ENCODE measurements at places on chromosomes 11 and 22.

GRCh38 chr22:20022978-20023613 is 2.2 kb downstream of the TANGO2 start:
- DNase-seq = no peak

- DNase-seq = no peak
Observed at GRCh38 chr22:41910050-41911000, 4.5 kb downstream of the SHISA8 start.

- DNase-seq = no peak
Observed at GRCh38 chr22:46292732-46293131, 3.9 kb upstream of the GTSE1 start.

DNA sequence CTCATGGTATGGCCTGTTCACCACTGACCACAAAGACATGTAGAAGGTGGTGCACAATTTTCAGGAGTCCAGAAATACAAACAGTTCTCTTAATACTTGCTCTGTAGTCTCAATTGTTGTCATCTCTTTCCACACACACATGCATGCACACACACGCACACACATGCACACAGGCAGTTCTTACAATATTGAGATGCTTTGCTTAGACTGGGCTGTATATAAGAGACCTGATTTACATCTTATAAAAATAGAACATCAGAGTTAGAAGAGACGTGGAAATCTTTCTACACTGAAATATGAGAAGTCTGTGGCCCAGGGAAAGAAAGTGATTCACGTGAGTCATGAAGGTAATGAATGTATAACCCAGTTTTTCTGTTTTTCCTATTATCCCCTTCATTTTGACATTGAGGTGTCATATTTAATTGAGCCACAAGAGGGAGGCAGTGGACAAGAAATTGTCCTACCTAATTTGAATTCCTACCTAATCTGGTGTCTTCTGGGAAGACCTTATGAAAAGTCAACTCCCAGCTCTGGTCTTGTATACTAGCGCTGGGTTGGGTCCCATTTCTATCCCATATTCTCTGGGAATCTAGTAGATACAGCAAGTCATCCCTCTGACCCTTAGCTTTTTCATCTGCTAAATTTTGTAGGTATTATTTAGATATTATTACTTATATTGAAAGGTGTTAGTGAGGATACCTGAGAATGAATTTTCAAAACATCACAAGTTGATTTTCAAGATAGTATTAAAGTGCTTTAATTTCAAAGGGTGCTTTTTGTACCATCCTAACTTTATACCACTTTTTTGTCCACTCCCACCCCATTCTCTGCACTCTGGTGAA is 14.9 kb upstream of the MS4A4A start:
- no peak for DNase-seq

DNA sequence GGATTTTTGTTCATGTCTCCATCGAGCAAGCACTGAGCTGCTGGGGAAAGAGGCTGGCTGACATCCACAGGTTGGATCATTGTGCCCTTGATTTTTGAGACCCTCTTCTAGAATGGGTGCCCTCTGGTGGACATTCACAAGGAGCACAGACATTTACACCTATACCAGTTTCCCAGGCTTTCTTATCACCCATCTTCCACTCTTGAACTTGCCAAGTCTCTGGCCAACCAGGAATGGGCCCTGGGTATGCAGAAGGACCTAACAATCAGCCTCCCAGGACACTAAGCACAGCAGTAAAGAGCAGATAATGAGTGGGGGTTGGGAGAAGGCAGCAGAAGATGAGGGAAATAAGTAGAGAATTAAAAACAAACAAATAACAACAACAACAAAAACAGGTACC is 5.7 kb upstream of the INTS4 start:
- peak; percentile 10 for DNase-seq

GRCh38 chr22:30574095-30574981 is at the start of gene GAL3ST1:
Gene GAL3ST1, minus strand, starts transcription at chr22:30574665. Its CDS starts 17,273 bp downstream, at chr22:30557392.
- DNase-seq = no peak

- no peak for DNase-seq
Observed at GRCh38 chr22:19748139-19748538, 12.4 kb upstream of the TBX1 start.

GRCh38 chr11:123578778-123579481 is 75.5 kb downstream of the SCN3B start:
- DNase-seq = no peak

DNA sequence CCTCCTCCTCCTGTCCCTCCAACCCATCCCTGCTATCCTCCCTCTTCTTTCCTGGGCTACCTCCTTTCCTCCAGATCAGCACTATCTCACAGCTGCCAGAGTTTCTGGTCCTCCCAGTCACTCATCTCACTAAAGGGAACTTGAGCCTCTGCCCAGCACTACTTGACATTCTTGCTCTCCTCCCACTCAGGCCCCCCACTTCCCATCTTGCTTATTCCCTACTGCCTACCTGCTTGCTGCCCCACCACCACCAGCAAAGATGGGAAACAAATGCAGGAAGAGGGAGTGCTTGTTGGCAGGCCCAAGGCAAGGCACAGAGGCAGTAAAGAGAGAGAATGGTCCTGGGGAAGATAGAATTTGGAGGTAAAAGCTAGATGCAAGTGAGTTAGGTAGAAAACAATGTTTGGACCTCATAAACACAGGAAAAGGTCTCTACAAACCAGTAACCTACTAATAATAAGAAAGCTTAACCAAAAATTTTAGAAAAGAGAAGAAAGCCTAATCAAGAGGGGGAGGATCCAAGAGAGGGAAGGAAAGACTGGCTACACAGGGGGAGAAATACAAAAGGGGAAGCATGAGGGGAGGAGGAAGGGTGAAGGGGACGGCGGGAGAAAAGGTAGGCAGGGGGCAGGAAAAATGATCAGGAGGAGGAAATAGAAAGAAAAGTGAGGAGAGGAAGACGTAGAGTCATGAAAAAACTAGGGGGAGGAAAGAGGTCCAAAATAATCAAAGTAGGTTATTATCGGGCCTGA is 63.6 kb downstream of the PAK1 start:
- DNase-seq = no peak

GRCh38 chr11:119474682-119475596 is 52.0 kb upstream of the THY1 start:
- DNase-seq = peak; percentile 15

GRCh38 chr22:16936625-16937024 is 71.4 kb downstream of the GAB4 start:
- DNase-seq = no peak

- DNase-seq = no peak
Observed at GRCh38 chr22:24703101-24703500, 71.4 kb downstream of the PIWIL3 start.

- no peak for DNase-seq
Observed at GRCh38 chr11:126461996-126462395, 106.5 kb downstream of the ST3GAL4 start.

DNA sequence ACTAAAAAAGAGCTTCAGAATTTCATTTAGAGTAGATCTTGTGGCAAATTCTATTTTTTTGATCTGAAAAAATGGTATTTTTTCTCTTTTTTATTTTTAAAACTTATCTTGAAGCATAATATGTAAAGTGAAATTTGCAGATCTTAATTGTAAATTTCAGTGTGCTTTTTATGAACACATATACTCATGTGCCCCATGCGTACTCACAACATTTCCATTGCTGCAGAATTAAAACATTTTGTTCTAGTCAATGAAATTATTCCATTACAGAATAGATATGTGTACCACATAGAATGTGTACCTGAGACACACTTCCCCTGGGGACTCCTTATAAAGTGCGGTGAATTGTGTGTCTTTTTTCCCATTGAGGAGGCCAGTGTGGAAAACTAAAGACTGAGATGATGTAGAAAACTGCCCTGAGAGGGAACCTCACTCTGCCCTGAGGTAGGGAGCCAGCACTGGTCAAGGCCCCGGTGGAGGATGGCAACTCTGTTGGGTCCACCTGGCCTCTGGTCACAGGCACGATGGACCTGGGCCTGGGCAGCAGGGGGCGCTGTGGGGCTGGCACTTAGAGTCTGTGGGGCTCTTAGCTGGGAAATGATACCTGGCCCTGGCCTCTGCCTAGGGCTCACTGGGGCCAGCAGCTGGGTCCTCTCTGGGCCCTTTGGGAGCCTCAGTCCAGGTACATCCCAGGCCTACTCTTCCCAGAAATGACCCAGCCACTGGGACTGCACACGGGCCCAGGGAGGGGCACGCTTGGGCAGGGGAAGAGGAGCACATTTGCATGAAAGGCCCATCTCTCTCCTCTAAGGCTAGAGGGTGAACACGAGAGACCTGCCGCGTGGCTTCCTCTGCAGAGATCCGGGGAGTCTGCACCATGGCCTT is 77.9 kb upstream of the TOP3B start:
- peak; percentile 50 for DNase-seq

DNA sequence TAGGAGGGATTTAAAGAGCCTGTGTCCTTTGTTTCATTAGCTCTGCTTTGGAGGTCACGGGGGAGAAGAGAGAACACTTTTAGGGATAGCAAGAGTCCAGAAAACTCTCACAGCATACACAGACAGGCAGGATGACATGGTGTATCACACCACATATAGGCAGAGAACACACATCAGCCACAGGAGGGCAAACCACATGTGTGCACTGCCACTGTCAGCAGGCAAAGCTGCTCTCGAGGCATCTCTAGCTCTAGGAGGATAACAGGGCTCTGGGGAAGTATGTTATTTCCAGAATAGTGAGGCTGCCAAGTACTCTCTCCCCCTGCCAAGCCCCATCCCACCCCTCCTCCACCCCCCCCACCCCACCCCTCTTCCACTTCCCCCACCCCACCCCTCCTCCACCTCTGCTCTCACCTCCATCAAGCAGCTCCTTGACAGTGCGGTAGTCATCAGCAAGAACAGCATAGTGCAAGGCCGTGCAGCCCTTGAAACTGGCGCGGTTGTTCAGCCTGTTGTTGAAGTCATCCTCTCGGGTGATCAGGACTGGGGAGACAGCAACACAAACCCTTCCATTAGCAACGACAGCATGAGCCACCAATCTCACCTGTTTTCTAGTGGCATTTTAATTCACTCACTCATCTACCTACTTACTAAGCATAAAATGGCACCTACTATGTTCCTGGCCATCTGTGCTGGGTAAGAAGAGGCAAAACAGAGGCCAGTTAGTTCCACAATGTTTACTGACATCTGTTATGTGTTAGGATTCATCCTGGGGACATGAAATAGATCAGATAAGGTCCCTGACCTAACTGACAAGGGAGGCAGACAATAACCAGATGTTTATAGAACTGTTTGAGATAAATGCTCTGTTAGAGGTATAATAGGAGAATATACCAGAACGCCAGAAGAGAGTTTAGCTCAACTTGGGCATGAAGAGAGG is 75.6 kb downstream of the CLPB start:
- DNase-seq = no peak

GRCh38 chr11:65436412-65437032 is 13.9 kb downstream of the NEAT1 start:
- no peak for DNase-seq

- no peak for DNase-seq
Observed at GRCh38 chr11:73866586-73866996, 10.1 kb downstream of the COA4 start.

GRCh38 chr11:70688142-70688541 is 289.8 kb downstream of the CTTN start:
- DNase-seq = no peak

- DNase-seq = no peak
Observed at GRCh38 chr22:49290711-49291110, 537.0 kb downstream of the BRD1 start.

DNA sequence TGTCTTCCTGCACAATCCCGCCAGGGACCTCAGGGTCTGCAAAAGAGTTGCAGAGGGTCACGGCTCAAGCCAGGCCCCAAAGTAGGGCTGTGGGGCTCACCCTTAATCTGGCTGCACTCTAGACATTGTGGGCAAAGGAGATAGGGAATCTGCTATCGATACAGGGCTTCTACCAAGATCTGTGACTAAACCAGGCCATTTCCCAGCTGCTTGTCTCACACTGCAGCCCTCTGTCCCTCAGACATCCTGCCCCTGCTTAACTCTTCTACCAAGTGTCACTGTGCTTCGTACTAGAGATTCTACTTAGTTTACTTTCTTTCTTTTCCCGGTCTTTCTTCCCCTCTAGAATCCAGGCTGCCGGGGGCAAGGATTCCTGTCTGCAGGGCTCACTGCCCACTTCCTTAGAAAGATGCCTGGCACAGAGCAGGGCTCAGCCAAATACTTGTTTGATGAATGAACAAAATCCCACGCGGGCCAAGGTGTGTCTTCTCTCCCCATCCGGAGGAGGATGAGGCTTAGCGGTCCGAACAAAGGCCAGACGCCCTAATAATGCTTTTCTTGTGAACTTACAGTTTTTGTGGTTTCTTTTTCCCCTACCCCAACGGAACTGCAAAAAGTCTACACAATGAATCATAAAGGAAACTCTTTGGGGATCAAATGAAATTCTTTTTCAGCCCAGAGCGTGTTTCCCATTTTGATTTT is 61.3 kb upstream of the ANO1 start:
- DNase-seq = no peak
